ENCODE measurements at places on chromosomes 6 and 20.

- DNase-seq = no peak
Measured at GRCh38 chr6:107082045-107082444, 33.3 kb downstream of the BEND3 start.

GRCh38 chr6:158962371-158962770 lies 37.6 kb downstream of the RSPH3 start:
- no peak for DNase-seq

- DNase-seq = no peak
Measured at GRCh38 chr20:49833483-49833882, 20.9 kb downstream of the SLC9A8 start.

DNA sequence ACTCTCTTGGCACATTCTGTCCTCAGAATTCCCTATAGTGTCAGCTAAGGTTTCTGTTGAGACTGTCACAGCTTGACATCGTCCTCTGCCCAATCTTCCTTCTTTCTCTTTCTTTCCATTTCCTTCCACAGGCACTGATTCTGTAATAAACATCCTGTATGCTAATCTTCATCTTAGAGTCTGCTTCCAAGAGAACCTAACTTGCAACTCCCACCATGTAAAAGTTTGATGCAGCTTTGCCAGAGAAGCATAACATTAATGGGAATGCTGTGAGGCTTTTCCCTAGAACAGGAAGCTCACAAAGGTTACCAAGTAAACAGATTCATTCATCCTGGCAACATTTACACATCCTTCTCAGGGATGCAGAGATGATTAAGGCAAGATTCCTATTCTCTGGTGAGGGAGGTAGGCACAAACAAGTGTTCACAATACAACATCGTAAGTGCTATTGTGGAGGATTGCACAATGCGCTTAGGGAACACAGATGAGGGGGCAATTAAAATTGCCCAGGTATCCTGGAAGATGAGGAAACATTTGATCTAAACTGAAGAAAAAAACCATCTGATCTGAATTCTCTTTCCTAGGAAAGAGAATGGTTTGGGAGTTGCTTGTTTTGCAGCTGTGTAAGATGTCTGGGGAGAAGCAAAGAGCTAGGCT lies 74.7 kb downstream of the GRM1 start:
- no peak for DNase-seq

- no peak for DNase-seq
Measured at GRCh38 chr6:84651583-84651982, 112.8 kb downstream of the TBX18 start.

GRCh38 chr20:62364911-62365736 lies 2.0 kb downstream of the LAMA5 start:
- DNase-seq = no peak

DNA sequence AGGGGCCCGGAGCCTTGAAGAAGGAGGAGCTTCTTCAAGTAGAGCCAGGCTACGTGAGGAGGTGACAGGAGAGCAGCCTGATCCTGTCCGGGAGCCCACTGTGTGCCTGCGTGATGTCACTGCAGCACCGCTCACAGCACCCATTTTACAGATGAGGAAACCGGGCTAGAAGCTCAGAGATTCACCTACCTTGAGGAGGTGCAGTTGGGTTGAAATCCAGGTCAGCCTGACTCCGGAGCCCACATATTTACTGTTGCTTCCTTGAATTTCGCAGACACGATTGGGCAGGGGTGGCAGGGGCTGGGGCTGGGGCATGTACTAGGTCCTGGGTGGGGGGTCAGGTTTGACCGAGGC lies 12.5 kb downstream of the VSTM2L start:
- no peak for DNase-seq

- no peak for DNase-seq
Measured at GRCh38 chr6:34576286-34576955, 20.3 kb upstream of the SPDEF start.

DNA sequence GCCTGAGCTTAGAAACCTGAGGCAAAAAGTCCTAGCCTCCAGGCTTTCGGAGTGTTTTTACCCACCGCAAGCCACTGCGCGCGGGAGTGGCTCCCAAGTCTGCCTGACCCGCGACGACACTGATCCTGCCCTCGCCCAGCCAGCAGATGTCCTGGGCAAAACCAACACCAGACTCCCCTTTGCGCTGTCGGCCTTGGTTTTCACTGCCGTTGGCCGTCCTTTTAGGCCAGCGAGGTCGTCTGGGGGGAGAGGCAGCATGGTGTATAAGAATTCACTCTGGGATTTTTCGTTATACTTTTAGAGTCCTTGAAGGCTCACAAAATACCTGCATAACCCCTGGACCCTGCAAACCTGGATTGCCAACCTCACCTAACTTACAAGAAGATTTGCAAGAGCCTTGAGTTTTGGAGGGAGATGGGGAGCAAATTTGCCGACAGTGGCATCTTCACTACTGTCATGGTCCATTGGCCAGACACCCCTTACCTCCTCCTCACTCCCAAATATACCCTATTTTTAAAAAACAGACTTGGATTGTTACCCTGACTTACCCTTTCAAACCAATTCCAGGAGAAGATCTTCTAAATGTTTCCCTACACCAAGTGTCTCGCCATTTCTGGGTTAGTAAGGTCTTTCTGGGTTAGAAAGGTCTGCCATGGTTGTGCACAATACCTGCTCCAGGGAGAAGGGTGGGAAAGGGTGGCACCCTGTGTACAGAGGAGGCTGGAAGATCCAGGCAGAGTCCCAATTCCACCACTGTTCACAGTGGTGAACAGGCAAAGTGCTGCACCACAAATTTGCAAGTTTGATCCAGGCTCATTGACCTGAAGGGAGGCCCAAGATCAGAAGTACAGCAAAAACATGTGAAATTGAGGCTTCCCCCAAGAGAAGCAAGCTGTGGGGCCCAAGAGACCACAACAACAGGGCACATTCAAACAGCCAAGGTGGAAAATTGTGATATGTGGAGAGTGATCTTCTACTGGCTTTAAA lies 4.4 kb downstream of the FOXA2 start:
- no peak for DNase-seq

DNA sequence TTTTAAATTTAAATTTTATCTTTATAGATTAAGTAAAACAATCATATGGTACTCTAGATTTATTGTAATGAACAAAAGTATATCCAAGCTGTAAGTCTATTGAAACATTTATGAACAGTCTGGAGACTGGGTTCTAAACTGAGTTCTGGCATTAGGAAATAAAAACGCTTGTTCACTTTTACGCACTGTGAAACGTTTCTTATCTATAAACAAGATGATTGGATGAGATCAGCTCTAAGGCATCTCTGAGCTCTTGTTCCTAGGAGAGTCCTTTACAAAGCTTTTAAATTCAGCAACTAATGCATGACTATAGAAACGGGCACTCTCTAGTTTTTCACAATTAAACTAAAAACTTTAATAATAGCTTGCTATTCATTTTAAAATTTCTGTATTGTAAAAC lies 6.8 kb downstream of the HUS1B start:
- DNase-seq = peak; percentile 34

GRCh38 chr6:36028877-36029324 lies 1.3 kb downstream of the MAPK14 start:
- DNase-seq = peak; percentile 89

- peak; percentile 76 for DNase-seq
Measured at GRCh38 chr6:138815797-138816528, 20.1 kb downstream of the ECT2L start.

DNA sequence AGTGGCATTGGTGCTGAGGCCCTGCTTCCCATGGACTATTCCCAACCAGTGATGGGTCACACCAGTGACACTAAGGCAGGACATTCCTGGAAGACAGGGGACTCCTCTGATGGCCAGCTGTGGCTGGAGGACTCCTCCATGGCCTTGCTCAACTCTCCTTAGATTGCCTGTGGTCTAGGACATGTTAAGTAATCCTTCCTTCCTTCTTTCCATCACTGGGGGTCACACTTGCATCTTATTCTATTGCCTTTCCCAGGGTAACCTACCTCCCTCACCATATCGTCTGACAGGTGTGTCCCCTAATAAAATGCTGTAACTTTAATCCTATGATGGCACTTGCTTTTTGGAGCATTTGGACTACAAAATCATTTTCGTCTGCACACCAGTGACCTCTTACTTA lies 24.5 kb upstream of the HLA-A start:
- DNase-seq = no peak

- peak; percentile 97 for DNase-seq
Measured at GRCh38 chr6:121435444-121436069, at the start of gene GJA1. Gene GJA1, plus strand, starts transcription at chr6:121435646. Its CDS starts 11,202 bp downstream, at chr6:121446848.

DNA sequence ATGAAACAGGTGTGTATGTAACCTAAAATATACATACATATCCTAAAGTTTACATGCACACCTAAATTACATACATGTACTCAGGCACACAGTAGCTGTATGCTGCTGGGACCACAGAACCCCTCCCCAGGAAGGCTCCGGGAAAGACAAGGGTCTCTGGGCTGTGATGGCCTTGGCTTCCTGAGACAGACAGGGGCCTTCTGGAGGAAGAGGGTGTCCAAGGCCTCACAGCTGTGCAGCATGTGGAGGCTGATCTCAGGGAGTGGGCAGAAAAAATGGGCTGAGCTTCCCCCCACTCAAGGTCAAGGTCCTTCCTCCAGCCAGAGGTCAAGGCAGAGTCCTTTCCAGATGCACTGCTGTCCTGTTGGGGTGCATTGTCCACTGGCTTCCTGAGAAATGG lies 129.1 kb upstream of the THBS2 start:
- no peak for DNase-seq

- no peak for DNase-seq
Measured at GRCh38 chr6:33759887-33760629, 13.4 kb upstream of the IP6K3 start.

DNA sequence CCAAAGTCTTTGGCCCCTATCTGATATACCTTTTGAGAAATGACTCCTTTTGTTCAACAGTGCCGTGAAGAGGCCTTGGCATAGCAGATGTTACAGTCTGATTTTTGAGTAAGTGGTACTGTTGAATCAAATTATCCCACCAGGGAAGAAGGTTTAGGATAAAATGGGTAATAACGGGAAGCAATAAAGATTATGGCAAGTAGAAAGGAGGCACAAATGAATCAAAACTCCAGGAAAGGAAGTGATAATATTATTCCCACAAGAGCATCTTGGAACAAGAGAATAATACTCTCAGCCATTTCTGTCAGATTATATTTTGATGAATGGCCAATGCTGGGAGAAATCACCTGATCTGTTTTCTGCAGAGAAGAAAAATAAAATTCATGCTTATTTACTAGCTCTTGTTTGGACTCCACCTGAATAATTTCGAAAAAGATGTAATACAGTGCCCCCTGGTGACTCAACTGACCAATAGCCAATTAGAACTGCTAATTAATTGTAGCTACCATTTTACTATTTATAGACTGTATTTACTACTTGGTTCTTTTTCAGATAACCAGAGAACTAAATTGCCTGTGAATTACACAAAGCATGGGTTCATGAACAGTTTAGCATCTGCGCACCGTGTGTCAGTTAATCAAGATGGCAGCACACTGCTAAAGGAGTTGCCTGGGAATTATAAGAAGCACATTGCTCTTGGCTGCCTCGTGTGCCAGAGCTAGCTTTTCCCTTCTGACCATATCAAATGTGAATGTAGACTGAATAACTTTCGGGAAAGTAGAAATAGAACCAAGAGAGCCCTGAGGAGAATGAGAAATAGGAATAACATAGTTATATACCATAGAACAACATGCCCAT lies 78.5 kb upstream of the TRDN start:
- DNase-seq = peak; percentile 30

DNA sequence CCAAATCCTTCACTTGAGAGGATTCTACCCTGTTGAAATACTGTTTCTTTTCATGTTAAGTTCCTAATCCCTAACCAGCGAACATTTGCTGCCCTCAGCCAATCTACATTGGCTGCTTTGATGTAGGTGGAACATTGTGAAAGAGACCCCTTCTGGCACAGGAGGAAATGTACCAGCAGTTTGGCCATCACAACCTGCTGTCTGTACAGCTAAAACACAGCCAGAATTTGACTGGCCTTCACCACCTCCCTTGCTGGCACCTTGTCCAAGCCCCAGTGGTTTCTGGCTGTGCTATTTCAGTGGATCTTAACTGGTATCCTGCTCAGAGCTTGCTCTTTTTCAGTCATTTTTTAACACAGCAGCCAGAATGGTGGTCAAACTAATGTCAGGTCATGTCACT lies 202.1 kb upstream of the EPHA7 start:
- DNase-seq = no peak

- no peak for DNase-seq
Measured at GRCh38 chr6:170446841-170447560, 106.1 kb downstream of the PSMB1 start.

DNA sequence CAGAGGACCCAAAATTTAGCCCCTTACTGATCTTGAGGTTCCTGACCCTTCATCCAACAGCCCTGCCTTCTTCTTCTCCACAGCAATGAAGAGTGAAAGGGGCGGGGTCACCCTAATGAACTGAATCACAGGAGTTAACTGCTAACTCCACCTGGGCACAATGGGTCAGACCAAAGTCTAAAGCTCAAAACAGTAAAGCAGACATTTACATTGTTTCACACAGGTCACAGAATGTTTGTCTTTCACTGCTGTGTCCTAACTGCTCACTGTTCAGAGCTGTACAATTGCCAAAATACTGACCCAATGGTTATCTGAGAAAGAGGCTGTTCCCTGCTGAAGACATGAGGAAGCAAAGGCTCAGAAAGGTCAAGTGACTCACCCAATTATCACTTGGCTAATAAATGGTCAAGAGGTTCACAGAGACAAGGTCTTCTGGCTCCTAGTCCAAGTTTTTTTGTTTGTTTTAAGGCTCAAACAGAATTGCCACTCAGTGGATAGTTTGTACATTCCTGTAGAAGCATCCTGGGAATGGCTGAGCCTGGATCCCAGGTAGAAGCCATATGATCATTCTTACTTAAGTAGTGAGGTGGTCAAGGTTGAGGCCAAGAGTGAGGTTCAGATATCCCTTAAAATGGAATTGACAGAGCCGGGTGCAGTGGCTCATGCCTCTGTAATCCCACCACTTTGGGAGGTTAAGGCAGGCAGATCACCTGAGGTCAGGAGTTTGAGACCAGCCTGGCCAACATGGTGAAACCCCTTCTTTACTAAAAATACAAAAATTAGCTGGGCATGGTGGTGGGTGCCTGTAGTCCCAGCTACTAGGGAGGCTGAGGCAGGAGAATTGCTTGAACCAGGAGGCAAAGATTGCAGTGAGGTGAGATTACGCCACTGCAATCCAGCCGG lies 35.1 kb upstream of the FAM83C start:
- DNase-seq = no peak

- no peak for DNase-seq
Measured at GRCh38 chr6:112881828-112882780, 535.0 kb downstream of the RFPL4B start.

- no peak for DNase-seq
Measured at GRCh38 chr6:118207947-118208346, 300.9 kb downstream of the SLC35F1 start.

GRCh38 chr20:36310215-36310981 lies 4.3 kb downstream of the DLGAP4 start:
- no peak for DNase-seq

GRCh38 chr20:12528104-12528503 lies 480.7 kb upstream of the SPTLC3 start:
- no peak for DNase-seq

GRCh38 chr6:155100087-155100486 lies 105.0 kb downstream of the TIAM2 start:
- DNase-seq = no peak

Data from umbilical cord (tissue), 2 donors.